Effector CD4-positive, alpha-beta T cell (primary cell): ENCODE measurements at places on chromosomes 5 and 9.

GRCh38 chr9:136759001-136759400, 958 bp upstream of the LCN8 start:
- no peak for DNase-seq

GRCh38 chr9:131594906-131595665, 49.8 kb downstream of the PRRT1B start:
- DNase-seq = no peak

- DNase-seq = no peak
Measured at GRCh38 chr5:1963941-1964451, 81.3 kb upstream of the IRX4 start.

GRCh38 chr9:123421801-123422455, 65.9 kb downstream of the CRB2 start:
- no peak for DNase-seq

- DNase-seq = no peak
Measured at GRCh38 chr5:132180134-132180745, 47.4 kb downstream of the P4HA2 start.

DNA sequence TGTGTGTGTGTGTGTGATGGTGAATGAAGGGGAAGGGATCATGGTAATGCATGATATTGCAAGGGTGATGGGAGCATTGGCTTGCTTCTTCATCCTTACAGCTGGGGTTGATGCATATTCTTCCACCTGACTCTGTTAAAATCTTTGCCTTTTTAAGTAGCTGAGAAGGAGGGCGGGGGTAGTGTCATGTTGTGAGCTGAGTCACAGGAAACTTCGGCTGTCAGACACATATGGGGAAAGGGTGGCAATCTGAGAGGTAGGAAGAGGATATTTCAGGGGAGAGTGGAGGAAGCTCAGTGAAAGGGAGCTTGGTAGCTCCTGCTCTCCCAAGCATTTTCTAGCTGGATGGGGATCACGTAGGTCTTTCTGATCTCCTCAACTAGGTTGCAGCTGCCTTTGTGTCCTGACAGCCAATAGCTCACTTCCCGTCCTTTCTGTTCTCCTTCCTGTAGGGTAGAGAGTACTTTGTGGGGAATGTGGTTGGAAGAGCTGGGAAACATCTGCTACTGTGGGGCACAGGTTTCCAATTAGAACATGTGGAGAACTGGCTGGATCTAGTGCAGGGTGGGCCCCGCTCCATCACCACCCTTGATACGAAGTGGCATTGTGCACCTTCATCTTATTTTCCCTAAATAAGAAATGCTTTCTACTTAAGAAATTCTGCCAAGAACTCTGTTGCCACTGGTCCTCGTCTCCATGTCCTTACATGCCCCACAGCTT, 18.1 kb upstream of the CLK4 start:
- no peak for DNase-seq

GRCh38 chr9:109409773-109410397, 88.2 kb downstream of the PTPN3 start:
- DNase-seq = no peak

- DNase-seq = no peak
Measured at GRCh38 chr5:170151097-170151831, 45.6 kb downstream of the FOXI1 start.
